ENCODE measurements at places on chromosomes 7 and 10.

GRCh38 chr10:51935341-51935740 lies 235.9 kb upstream of the CSTF2T start:
- DNase-seq: no peak

DNA sequence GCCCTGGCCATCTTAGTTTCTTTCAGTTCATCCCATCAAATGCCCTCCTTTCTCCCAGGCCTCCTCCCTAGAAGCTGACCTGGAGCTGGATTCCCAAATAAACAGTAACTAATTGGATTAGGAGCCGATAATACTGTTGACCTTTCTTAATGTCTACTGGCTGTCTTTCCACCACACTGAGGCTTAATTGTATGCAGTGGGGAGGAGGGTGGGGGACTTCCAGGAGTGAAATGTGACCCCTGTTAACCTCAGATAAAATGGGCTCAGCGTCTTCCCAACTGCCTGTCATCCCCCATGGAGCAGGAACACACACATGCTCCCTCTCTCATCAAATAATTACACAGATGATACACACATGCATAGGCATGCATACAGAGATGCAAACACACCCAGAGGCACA lies 53.7 kb upstream of the LBX1 start:
- no peak for DNase-seq

- no peak for DNase-seq
Measured at GRCh38 chr7:29797112-29797944, 9.0 kb upstream of the WIPF3 start.

DNA sequence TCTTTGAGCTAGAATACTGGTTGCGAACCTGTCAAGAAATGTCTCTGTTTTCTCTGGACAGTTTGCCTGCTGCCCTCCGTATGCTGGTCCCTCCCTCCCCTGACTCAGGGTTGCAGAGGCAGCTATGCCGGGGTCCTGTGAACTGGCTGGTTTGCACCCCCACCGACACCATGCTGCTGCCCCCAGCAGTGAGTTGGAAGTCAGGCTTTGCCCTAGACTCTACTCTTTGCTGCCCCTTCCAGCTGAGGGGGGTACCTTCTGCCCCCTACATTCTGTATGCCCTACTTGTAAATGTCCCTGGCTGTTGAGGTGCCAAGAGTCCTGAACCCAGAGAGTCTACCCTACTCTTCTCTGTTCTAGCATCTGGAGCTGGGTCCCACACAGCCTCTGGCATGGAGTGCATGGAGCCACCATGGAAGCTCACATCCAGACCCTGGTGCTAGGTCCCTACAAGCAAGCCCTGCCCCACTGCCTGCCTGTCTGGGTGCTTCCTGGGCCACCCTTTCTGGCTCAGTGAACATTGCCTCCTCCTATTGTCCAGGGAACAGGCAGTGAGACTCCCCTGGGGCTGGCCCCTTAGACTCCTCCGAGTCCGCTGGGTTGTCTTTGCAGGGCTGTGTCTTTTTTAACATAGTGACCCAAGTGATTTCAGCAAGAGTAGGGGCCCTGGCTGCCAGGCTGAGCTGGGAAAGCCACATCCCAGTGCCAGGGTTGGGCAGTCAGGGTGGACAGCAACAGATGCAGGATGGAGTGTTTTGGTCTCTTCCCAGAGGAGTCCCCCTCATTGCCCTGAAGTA lies 138.9 kb downstream of the ADCY1 start:
- no peak for DNase-seq

DNA sequence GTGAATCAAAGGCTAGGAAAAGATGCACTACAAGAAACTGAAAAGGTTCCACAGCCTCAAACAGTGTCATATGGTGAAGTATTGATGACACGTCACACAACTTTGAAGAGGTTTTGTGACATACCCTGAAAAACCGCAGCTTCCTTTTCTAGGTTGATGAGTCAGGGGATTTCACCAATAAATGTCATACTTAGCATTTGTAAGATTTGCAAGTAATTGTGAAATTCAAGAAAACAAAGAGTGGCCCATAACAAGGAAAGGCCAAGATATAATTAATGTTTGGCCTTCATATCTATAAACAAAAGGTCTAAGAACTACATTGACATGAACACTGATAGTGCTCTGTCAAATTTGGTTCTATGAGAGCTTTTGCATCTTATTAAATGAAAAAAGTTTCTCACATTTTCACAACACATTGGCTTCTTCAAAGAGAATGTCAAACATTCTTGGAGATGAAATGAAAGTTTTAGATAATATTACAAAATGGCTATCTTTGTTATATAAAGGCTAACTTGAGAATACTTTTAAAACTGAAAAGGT lies 62.0 kb upstream of the NAMPT start:
- DNase-seq: peak; percentile 3

DNA sequence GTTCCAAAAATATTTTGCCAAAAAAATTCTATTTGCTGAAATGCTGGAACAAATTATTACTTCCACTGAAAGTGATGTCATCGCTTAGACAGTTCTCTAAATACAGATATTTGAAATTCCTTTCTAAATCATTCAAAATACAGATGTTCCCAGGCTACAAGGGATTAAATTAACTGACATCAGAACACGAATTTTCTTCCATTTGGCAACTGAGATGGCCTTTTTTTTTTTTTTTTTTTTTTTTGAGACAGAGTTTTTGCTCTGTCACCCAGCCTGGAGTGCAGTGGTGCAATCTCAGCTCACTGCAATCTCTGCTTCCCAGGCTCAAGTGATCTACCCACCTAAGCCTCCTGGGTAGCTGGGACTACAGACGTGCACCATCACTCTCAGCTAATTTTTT lies 57.0 kb downstream of the P4HA1 start:
- no peak for DNase-seq

DNA sequence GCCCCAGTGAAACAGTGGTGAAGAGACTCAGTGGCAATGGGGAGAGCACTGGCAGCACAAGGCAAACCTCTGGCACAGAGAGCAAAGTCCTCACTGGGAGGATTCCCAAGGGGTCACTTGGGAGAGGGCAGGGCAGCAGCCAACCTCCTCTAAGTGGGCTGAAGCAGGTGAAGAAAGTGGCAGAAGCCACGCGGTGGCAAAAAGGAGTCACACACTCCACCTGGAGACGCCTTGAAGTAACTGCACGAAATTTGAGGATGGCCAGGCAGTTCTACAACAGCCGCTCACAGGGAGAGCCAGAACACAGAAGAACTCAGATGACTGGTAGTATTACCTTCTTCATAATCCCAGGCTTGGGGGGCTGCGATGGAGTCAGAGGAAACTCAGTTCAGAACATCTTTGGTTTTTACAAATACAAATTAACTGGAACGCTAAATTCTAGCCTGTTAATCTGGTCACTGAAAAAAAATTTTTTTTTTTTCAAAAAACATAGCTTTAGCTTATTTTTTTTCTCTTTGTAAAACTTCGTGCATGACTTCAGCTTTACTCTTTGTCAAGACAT lies 574 bp upstream of the IL6 start:
- DNase-seq: no peak

GRCh38 chr10:49579621-49580020 lies 30.5 kb upstream of the SLC18A3 start:
- DNase-seq: no peak

- DNase-seq: no peak
Measured at GRCh38 chr7:95684037-95684436, 87.7 kb upstream of the PDK4 start.

GRCh38 chr10:27225011-27225590 lies 15.5 kb downstream of the ACBD5 start:
- no peak for DNase-seq

- no peak for DNase-seq
Measured at GRCh38 chr10:102394801-102395399, 605 bp upstream of the NFKB2 start.
